Activated T-helper 2 cell treated with anti-CD3 and anti-CD28 coated beads, Interferon-gamma antibody, Interleukin-2, Interleukin-4, amounts not matched to agents 10 μg/mL and 5 μg/mL and 100 μg/mL, durations not matched to agents 14 hours and 24 hours and 36 hours (primary cell): ENCODE measurements at places on chromosomes 16 and 17. TPM values are rescaled to one million over a fixed set of nuclear protein-coding genes. Genes with fewer than 3 reads are reported as not detected.

GRCh38 chr17:38897176-38897575 is 27.3 kb downstream of the LASP1 start:
- H3K4me3 ChIP-seq = no peak overlapping the region
- DNase-seq = no peak
- H3K27me3 ChIP-seq = no peaks in the 10 kb centered on the region
- peaks cover 71% of the 10 kb centered on the region for H3K36me3 ChIP-seq
- peak overlapping the region; percentile 98 for H3K27ac ChIP-seq

The PRAC1 gene
- not detected in 2 replicates for total RNA-seq

- no peaks in the 10 kb centered on the region for H3K27me3 ChIP-seq
- no peak overlapping the region for H3K4me3 ChIP-seq
- H3K36me3 ChIP-seq = no peaks in the 10 kb centered on the region
Measured at GRCh38 chr17:31568121-31568520, 176.6 kb downstream of the RAB11FIP4 start.

GRCh38 chr17:42833767-42834422 is 698 bp downstream of the PSME3 start:
- DNase-seq = no peak
- H3K4me3 ChIP-seq = peak overlapping the region; percentile 92
- peak overlapping the region; percentile 98 for H3K27ac ChIP-seq
- H3K27me3 ChIP-seq = no peaks in the 10 kb centered on the region
- H3K36me3 ChIP-seq = peaks cover 47% of the 10 kb centered on the region
- H3K4me1 ChIP-seq = peaks cover 24% of the 10 kb centered on the region

DNA sequence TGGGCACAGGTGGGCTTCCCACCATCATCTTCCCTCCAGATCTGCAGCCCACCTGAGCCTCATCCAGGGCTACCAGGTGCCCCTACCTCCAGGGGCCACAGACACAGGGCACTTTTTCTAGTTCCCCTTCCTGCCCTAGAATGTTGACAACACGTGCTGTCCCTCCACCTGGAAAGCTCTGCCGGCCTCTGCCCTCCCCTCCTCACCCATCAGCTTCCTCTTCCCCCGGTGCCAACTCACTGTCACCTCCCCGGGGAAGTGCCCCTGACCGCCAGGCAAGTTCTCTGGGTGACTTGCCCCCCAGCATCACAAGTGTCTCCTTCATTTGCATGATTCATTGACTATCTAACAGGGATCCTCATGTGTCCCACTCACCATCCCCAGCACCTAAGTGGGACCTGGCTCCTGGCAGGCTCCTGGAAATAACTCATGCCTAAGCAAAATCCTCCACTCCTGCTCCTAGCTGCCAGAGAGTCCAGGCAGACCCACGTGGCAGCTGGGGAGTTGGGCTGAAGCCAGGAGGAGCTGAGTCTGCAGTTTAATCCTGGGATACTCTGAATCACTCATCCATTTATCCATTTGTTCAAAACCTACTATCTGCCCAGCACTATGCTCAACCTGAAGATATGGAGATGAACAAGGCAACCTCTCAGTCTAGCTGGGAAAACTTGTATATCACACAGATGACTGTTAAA is 304.4 kb downstream of the FOXL1 start:
- no peak overlapping the region for H3K4me3 ChIP-seq
- no peaks in the 10 kb centered on the region for H3K36me3 ChIP-seq
- H3K27ac ChIP-seq = no peak overlapping the region

The STXBP4 gene
- 7.4 and 7.6 TPM in 2 replicates for total RNA-seq

GRCh38 chr16:27620541-27620940 is 70.6 kb downstream of the KATNIP start:
- DNase-seq = no peak
- H3K4me3 ChIP-seq = no peak overlapping the region
- H3K4me1 ChIP-seq = no peaks in the 10 kb centered on the region
- no peaks in the 10 kb centered on the region for H3K36me3 ChIP-seq
- no peak overlapping the region for H3K27ac ChIP-seq
- H3K27me3 ChIP-seq = no peaks in the 10 kb centered on the region

The WNT3 gene
- total RNA-seq = 0.07 TPM in 1 of 2 replicates, not detected in the other
